ENCODE measurements at places on chromosomes 3 and 15.

- no peak for DNase-seq
These were observed 26.2 kb downstream of the ALDH1A2 start for GRCh38 chr15:58039079-58040035.

- no peak for DNase-seq
These were observed 52.9 kb upstream of the DYNC1LI1 start for GRCh38 chr3:32623532-32623931.

DNA sequence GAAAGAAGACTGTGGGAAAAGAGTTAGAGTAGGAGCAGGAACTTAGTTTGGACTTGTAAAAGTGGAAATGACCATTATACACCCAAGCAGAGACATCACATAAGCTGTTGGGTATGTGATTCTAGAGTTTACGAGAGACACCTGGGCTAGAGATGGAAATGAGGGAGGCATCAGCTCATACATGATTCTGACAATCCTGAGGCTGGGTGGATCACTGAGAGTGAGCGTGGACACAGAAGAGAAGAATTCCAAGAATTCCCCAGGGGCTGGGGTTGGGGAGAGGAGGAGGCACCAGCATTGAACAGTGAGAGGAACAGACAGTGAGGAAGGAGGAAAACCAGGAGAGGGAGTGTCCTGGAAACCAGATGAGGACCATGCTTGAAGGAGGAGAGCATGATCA lies 113.5 kb downstream of the KCNAB1 start:
- no peak for DNase-seq

DNA sequence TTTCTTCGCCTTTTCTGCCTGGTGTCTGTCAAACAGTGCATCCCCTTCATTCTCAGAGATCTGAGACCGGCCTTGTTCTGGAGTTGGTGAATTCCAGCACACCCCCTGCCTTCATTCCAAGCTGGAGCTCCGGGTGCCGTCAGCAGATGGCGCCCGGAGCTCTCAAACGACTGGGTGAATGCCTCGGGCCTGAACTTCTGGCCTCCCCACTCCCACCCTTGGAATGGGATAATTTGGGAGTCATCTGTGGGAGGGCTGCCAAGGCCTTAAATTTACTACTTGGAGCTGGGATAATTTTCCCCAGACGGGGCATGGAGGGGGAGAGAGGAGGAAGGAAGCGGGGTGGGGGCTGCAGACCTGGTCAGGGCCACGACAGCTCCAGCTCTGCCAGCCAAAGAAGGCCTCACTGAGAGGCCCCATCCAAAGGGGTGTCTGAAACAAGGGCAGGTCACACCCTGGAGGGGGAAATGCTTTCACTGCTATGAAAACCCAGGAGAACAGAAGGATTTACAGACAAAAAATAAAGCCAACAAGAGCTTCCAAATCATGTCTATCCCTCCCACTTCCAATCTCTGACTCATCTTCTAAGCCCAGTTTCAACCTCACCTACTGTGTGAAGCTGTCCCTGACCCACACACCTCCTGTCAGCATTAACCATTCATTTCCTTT lies 187.9 kb downstream of the OPA1 start:
- no peak for DNase-seq

DNA sequence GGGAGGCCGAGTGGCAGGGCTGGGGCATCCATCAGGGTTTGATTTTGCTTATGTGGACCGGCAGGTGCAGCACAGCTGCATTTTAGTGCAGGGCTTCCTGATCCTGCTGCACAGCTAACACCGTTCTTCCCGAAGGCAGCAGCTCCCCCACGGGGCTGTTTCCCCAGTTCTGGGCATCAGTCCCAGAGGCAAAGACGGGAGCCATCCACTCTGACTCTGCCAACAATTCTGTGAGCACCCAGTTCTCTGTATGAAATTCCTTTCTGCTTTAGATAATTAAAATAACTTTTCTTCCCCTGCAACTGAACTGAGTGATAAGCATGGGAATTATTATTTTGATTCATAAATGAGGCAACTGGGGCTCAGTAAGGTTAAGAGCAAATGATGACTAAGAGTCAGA lies 262.9 kb upstream of the ATP10A start:
- DNase-seq = no peak

DNA sequence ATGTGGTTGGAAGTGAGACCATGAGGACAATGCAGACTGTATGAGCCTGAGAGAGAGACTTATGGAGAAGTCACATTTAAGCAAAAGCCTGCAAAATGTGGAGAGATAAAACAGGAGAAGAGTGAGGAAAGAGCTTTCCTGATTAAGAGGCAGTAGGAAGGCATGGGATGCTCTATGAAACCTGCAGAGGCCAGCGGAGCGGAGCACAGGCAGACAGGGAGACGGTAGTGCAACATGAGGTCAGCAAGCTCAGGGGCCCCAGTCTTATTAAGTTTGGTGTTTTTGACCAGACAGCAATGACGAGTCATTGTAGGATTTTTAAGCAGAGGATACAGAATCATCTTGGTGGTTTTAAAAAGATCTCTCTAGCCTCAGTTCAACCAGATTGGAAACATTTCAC lies 721.5 kb upstream of the GOLIM4 start:
- no peak for DNase-seq

DNA sequence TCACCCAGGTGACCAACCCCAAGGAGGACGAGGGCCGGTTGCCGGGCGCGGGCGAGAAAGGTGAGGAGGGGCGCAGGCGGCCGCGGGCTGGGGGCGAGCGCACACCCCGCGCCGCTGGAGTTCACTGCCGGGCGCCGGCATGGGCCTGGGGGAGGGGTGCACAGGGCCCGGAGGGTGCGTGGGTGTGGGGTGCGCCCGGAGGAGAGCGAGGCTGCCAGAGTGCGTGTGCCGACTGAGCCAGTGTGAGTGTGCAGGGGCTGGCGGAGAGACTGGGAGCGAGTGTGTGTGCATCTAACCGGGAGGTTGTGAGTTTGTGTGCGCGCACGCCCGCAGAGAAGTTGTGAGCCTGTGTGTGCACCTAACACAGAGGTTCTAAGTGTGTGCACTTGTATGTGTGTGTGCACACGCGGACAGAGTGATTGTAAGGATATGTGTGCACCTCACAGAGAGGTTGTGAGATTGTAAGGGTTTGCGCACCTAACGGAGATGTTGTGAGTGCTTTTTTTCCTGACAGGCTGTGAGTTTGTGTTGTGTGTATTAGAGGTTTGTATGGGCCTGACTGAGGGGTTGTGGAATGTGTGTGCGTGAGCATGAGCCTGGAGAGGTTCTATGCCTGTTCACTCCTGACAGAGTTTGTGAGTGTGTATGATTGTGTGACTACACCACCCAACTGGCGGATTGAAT lies 681 bp downstream of the CTDSPL start:
- DNase-seq = no peak

DNA sequence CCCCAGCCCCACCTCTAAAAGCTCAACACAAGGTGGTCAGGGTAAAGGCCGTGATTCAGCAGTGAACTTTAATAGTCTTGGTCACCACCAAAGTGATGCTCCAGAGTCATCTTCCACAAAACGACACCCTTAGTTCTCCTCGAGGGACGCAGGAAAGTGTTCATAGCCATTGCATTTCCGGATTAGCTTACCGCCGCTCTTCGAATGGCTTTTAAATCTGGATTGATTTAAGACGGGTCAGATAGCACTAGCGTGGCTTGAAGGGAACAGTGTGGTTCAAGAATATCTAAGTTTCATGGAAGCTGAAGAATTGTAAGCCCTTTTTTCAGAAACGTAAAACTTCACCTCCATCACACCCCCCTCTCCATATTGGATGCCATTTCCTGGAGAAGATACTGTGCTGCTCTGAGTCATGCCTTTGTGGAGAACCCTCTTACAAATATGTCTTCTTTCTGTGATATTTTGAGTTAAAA lies 829 bp downstream of the RNF7 start:
- no peak for DNase-seq

DNA sequence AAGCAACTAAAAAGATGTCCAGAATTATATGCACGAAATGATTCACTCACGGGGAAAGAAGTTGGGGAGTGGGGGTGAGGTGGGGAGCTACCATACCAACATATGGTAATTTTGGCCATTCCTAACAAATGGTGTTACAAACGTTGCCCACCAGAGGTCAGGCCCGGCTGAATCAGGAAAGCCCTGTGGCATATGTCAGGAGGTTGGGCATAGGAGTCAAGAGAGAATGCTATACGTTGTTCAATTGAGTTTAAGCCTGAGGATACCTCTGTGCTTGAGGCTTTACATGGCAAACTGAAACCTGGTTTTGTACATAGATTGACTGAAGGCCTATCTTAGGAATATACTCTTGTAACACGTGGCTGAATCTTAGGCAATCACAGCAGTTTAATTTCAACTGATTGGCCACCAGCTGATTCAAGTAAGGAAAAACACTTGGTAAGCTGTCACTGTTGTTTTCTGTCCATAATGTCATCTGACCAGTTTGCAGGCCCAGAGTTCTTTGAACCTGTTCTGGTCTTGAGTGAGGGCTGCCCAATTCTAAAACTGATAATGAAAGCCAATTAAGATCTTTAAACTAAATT lies 23.4 kb upstream of the SLC2A2 start:
- no peak for DNase-seq

DNA sequence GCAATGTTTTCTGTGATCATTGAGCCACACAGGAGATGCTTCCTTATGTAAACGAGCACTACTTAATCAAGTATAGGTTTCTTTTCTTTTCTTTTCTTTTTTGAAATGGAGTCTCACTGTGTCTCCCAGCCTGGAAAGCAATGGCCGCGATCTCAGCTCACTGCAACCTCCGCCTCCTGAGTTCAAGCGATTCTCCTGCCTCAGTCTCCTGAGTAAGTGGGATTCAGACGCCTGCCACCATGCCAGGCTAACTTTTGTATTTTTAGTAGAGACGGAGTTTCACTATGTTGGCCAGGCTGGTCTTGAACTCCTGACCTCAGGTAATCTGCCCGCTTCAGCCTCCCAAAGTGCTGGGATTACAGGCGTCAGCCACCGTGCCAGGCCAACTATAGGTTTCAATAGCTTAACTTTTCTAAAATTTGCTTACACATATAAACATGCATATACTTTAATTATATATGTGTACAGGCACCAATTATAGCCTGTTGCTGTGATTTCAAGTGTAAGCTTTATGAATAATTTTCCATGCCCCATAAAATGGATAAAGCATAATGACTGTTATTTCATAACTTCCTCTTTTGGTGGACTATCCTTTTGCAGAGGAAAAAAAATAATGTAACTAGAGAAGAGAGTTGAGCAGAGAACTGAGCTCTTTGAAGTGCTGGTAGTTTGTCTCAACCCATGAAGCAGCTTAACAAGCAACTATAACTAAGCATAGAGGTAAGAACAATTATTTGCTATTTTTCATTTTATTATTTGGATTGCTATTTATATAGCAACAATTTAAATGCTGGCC lies 24.8 kb upstream of the MBNL1 start:
- DNase-seq = no peak

DNA sequence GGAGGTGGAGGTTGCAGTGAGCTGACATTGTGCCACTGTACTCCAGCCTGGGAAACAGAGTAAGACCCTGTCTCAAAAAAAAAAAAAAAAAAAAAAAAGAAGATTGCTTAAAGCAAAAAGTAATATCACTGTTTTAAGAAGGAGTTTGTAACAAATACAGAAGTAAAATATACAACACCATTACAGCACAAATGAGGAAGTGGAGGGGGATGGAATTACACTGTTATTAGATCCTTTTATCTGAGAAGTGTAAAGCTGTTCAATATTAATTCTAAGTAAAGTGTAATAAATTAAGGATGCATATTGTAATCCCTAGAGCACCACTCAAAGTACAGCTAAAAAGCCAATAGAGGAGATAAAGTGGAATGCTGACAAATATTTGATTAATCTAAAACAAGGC lies 47.0 kb upstream of the SNRPA1 start:
- no peak for DNase-seq
